Right hindlimb (tissue), 1 donor: ENCODE measurements at places on chromosomes 11 and 22.

DNA sequence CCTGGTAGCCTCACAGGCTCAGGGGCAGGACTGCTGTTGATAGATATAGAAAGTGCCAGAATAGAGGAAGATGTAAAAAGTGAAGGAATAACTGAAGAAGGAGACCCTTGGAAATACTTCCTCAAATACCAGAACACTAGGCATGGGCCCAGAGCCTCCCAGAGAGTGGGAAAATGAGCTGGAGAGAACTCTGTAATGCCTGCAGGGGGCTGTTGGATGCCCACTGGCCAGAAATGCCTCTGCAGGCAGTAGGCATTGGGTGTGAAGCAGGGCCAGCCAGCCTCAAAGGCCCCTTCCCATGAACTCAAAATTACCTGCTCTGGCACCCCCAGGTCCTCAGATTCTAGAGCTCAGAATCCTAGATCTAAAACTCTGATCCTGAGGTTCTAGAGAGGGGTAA is 15.1 kb downstream of the P2RY2 start:
- no peak for DNase-seq

DNA sequence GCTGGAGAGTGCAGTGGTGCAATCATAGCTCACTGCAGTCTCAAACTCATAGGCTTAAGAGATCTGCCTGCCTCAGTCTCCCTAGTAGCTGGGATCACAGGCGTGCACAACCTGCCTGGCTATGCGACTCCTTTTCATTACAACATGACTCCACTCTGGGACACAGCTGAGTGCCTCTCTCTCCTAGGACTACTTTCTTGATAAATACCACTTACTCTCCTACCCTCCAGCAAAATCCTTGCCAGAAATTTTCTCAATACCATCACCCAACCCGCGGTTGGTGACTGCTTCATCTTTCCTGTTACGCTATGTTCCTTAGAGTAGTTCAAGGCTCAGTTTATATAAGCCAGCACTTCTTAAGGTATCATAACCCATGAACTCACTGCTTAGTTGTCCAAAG is 26.9 kb downstream of the ARFGAP3 start:
- DNase-seq = no peak

DNA sequence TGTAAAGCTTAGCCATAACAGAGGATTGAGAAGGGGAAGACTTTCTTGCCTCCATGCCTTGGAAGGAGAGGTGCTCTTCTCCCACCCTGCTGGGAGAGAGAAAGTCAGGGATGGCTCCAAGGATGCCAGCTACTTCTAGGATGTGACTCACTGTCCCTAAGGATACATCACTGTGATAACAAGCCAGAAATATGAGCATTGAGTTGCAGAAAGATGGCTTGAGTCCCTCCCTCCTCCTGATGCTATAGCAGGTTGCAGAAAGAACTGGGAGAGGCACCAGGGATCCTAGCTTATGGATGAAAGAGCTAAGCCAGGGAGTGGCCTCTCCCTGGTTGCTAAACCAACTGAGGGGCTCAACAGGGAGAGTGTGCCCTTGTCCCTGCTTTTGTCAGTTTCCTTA is 27.8 kb upstream of the FJX1 start:
- no peak for DNase-seq

DNA sequence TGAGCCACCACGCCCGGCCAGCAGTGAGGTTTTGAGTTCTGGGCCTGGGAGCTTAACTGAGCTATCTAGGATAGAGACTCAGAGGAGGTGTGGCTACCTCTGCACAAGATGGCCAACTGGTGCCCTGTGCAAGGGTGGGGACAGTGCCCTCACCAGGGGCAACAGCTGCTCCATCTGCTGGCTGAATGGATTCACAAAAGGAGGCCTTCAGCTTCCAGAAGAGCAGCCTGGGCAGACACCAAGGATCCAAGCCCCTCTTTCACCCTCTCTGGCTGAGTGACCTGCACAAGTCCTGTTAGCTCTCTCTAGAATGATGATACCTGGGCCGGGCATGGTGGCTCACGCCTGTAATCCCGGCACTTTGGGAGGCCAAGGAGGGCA is 33.5 kb upstream of the BAIAP2L2 start:
- DNase-seq = no peak

- DNase-seq = no peak
Measured at GRCh38 chr11:85896876-85897275, 41.7 kb downstream of the CCDC83 start.

GRCh38 chr11:44954051-44954906 is 3.6 kb upstream of the TP53I11 start:
- peak; percentile 16 for DNase-seq

DNA sequence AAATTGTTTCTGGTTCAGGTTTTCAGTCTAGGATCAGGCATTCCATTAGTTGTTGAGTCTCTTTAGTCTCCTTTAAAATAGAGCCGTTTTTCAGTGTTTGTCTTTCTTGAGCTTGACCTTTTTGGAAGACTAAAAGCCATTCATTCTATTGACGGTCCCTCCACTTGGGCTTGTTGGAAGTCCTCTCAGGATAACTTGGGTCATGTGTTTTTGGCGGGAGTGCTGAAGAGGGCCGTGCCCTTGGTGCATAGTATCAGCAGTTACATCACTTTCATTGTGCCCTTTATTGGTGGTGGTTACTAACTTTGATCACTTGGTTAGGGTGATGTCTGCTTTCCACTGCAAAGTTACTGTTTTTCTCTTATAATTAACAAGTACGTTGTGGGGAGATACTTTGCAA is 20.8 kb downstream of the CECR2 start:
- no peak for DNase-seq

DNA sequence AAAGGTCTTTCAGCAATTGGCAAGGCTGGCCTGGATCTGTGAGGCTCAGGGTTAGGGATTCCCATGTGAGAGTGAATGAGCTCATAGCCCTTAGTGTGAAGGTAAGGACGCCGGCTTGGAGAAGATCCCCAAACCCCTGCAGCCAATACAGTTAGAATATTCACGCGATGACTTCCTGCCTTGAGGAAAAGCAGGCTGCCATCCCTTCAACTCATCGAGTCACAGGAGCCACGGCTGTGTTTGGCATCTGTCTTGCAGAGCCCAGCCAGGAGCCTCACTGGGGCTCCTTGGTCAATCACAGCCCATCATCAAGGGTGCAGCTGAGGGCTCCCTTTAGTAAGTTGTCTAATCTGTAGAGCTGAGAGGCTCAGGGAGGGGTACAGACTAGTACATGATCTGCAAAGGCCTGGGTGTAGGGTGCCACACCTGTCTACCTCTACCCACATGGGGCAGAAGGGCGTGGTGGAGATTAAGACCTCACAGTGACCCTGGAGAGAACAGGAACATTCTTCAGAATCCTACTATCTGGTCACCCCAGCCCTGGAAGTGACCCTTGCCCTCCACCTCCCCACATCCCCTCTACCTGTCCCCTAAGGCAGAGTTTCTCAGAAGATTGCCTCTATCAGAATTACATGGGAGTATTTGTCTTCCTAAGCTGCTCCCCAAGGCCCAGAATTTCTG is 18.5 kb downstream of the IL10RA start:
- no peak for DNase-seq

GRCh38 chr11:12543596-12544415 is 130.4 kb upstream of the TEAD1 start:
- no peak for DNase-seq

- DNase-seq = no peak
Measured at GRCh38 chr11:100080821-100081220, 606.3 kb upstream of the ARHGAP42 start.

DNA sequence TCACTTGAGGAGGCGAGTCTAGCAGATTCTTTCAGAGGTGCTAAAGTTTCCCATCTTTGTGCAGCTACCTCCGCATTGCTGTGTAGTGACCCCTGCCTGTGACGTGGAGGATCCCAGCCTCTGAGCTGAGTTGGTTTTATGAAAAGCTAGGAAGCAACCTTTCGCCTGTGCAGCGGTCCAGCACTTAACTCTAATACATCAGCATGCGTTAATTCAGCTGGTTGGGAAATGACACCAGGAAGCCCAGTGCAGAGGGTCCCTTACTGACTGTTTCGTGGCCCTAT is 8.9 kb upstream of the SAMM50 start:
- no peak for DNase-seq

GRCh38 chr22:29799217-29799680 is 32.1 kb downstream of the UQCR10 start:
- peak; percentile 54 for DNase-seq

DNA sequence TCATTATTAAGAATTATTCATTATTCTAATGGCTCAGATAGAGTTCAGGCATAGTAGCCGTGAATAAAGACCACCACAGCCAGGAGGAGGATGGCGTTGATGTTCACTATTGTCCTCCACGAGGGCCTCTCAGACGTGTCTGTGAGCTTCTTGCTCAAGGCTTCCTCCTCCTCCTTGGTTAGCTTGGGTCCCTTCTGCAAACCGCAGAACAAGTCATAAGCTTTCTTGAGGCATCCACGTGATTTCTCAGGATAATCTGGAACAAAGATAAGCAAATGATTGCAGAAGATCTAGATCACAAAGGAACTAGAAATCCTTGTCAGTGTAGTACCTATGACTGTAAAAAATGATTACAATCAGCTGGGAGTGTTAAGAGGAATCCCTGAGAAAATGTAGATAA is 13.6 kb upstream of the RFPL2 start:
- no peak for DNase-seq

DNA sequence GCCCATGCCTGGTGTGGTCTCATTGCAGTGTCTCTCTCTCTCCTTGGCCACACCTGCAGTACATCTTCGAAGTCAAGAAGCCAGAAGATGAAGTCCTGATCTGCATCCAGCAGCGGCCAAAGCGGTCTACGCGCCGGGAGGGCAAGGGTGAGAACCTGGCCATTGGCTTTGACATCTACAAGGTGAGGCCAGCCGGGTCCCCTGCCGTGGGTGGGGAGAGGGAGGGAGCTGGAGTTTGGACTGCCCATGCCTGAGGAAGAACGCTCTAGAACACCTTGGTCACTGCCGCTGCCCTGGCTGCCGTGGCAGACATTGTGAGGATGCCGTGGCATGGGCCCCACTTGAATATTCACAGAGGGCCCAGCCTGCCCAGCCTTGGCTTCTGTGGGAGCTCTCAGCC is 9.1 kb upstream of the MYO7A start:
- no peak for DNase-seq

DNA sequence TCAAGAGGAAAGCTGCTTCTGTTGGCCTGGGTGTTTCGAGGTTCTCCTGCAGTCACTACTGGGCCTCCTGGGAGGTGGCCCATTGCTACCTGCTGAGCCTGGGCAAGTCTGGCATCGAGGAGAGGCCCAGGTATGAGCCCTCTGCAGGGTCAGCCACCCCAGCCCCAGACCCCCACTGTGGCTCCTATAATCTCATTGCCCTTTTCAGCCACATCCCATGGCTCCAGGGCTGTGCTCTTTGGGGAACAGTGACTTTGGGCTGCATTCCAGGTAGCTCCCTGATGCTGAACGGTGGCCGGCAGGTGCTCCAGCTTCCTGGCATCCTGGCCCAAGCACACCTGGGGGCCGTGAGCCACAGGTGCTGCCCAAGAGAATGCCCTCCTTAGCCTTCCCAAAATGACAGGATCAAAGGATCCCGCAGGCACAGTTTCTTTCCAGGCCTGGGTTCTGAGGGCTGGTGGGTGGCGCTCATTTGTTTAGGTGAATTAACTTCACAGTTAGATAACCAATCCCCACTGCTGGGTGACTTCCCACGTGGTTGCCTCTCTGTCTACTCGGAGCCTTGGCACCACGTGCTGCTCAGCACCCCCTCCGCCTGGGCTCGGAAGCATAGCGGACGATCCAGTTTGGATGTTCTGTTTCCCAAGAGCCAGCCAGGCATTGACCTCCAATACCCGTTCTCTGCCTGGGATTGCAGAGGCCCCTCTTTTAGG is 97.4 kb downstream of the BCR start:
- DNase-seq = no peak

- DNase-seq = peak; percentile 79
Measured at GRCh38 chr11:75347781-75348566, 3.5 kb downstream of the ARRB1 start.

DNA sequence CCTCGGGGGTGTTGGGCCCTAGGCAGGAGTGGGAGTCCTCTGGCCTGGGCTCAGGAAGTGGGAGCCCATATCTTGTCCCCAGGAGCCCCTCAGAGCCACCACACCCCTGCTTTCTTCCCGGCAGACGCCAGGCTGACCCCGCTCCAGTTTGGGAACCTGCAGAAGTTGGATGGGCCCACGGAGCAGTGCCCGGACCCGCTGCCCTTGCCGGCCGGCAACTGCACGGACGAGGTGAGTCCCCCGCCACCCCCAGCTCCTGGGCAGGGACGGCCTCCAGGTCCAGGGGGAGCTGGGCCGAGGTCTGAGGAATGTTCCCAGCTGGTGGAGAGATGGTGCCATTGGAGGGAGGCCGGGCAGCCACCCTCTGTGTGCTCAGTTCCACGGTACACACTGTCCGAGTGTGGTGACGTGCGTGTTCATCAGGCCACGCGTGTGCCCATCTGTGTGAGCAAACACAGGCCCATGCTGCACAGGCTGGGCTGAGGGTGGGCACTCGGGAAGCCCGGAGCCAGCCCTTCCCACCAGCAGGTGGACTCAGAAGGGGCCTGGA is 4.8 kb downstream of the MUC5B start:
- peak; percentile 9 for DNase-seq

DNA sequence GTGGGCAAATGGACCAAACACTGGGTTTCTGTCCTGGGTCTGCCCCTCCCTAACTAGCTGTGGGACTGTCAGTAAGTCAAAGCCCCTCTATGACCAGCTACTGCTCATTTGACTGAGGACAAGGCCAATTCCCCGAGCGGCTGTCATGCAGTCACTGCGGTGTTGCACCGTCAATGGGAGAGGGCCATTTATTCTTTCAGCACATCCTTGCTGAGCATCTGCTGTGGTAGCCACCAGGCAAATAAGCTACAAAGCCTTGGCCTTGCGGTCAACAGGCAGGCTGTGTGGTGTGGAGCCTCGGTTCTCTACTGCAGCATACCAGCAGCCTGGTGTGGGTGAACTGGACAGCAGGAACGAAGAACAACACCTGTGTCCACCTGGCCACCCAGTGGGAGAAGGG is 25.8 kb upstream of the SERPIND1 start:
- no peak for DNase-seq

DNA sequence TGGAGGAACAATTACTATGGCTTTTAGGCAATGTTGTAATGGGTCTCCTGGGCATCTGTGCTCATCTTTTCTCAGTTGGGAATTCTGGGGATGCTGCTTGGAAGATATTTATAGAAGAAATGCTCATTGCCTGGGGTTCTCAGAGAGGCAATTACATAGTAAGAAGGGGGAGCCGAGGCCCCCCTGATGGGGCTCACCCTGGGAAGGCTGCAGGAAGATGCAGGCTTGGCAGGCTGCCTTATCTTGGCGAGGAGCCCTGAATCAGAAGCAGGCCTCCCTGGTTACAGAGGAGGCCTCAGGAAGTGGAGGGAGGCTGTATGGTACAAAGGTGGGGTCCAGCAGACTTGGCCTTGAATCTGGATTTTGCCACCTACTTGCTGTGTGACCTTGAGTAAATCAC is 60.6 kb upstream of the CRYBB3 start:
- peak; percentile 58 for DNase-seq

- no peak for DNase-seq
Measured at GRCh38 chr22:50470491-50470890, 4.3 kb downstream of the SBF1 start.
